T-helper 2 cell treated with Interferon-gamma antibody and Interleukin-4, amounts not matched to agents 100 ng/mL and 5 ng/mL, for 36 hours (primary cell): ENCODE measurements at places on chromosomes 12 and 14. TPM values are rescaled to one million over a fixed set of nuclear protein-coding genes. Genes with fewer than 3 reads are reported as not detected.

LBHD2 gene
- total RNA-seq = not detected in 2 replicates

SMCO2 gene
- 0.45 and 0.84 TPM in 2 replicates for total RNA-seq

PNN gene
- total RNA-seq = 97.7 and 101 TPM in 2 replicates

SERPINA12 gene
- total RNA-seq = not detected in 2 replicates

ABCC9 gene
- total RNA-seq = 0.02 TPM in 1 of 2 replicates, not detected in the other

ASCL1 gene
- not detected in 2 replicates for total RNA-seq

COPS7A gene
- total RNA-seq = 23.5 and 26.6 TPM in 2 replicates

WNT1 gene
- not detected in 2 replicates for total RNA-seq

FOXN4 gene
- not detected in 2 replicates for total RNA-seq

TGFB3 gene
- 2.4 and 2.6 TPM in 2 replicates for total RNA-seq

CPM gene
- total RNA-seq = 9.9 and 13.4 TPM in 2 replicates

DNAI7 gene
- total RNA-seq = not detected in 2 replicates

SLCO1B1 gene
- not detected in 2 replicates for total RNA-seq

TPH2 gene
- not detected in 2 replicates for total RNA-seq

GPR84 gene
- total RNA-seq = 0.32 and 0.39 TPM in 2 replicates

LRP1 gene
- 0.57 and 0.91 TPM in 2 replicates for total RNA-seq

ESR2 gene
- total RNA-seq = 0.25 and 0.55 TPM in 2 replicates

MDGA2 gene
- not detected in 2 replicates for total RNA-seq

C12orf54 gene
- not detected in 2 replicates for total RNA-seq

OASL gene
- 10.5 and 10.6 TPM in 2 replicates for total RNA-seq

SLC6A12 gene
- not detected in 2 replicates for total RNA-seq

PIWIL1 gene
- 0.25 and 0.27 TPM in 2 replicates for total RNA-seq

CCDC175 gene
- total RNA-seq = not detected in 2 replicates

TPCN1 gene
- 34.2 and 38.4 TPM in 2 replicates for total RNA-seq

CLECL1 gene
- 6.5 and 7.2 TPM in 2 replicates for total RNA-seq

HCAR1 gene
- 2.6 and 2.7 TPM in 2 replicates for total RNA-seq

KRT80 gene
- total RNA-seq = not detected in 2 replicates

AICDA gene
- total RNA-seq = not detected in 2 replicates

SLC22A17 gene
- 1.4 and 2.0 TPM in 2 replicates for total RNA-seq

TAS2R30 gene
- total RNA-seq = 3.7 and 3.8 TPM in 2 replicates

MAP1LC3B2 gene
- 0.50 and 0.77 TPM in 2 replicates for total RNA-seq
